ENCODE measurements at places on chromosomes 6 and 20.

- no peak for DNase-seq
Observed at GRCh38 chr6:30875244-30876038, 8.9 kb upstream of the DDR1 start.

DNA sequence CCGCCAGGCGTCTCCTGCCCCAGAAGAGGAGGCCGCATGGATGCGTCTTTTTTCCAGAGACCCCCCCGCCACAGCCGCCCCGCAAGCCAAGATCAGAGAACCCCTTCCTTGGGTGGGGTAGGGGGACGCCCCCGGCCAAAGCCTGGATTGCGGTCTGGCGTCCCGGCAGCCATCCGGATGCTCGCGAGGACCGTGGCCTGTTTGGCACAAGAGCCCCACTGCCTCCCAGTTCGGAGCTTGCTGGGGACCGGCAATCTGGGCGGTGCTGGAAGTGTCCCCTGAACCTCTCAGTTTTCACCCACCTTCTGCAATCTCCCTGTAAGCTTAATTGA is 924 bp downstream of the FAM162B start:
- DNase-seq = no peak

GRCh38 chr6:10719964-10720264 is 3.0 kb upstream of the TMEM14C start:
- no peak for DNase-seq

DNA sequence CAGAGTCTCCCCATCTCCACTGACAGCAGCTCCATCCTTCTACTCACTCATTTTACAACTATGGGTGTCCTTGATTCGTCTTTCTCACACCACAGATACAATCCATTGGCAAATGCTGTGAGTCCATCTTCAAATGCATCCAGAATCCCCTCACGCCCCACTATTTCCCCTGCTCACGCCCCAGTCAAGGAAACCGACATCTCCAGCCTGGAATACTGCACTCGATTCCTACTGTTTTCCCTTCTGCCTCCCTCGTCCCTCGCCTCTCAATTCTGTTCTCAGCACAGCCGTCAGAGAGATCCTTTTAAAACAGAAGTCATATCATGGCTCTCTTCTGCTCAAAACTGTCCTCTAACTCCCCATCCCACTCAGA is 4.7 kb downstream of the HLA-B start:
- no peak for DNase-seq

DNA sequence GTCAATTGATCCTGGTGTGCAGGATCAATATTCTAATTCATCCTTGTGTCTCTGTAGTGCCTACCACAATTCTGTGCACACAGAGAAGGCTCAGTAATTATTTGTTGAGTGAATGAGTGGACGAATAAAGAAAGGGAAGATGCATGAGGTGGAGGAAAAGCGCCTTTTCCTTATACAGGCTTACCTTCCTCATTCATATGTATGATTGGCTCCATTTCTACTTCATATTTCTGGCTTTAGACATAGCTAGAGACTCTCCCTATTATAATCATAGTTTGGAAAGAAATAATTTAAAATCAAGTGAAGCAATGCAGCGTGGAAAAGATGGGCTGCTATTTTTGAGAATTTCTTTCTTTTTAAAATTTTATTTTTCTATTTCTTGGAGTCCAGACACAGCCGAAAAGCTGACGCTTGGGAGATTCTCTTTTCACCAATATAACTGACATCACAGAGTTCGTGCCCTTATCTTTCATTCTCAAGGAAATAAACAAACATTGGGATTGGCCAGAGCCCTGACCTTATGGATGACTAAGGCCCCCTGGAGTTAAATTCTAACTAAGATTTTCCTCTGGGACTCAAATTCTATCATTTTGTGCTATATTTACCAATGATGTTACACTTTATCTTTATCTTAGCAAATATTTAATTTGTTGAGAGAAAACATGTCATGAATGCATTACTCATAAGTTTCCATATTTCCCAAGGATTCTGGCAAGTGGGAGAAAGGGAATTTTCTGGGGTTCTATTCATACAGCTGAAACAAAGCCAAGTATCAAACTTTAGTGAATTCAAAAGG is 48.1 kb downstream of the PRL start:
- DNase-seq = no peak

DNA sequence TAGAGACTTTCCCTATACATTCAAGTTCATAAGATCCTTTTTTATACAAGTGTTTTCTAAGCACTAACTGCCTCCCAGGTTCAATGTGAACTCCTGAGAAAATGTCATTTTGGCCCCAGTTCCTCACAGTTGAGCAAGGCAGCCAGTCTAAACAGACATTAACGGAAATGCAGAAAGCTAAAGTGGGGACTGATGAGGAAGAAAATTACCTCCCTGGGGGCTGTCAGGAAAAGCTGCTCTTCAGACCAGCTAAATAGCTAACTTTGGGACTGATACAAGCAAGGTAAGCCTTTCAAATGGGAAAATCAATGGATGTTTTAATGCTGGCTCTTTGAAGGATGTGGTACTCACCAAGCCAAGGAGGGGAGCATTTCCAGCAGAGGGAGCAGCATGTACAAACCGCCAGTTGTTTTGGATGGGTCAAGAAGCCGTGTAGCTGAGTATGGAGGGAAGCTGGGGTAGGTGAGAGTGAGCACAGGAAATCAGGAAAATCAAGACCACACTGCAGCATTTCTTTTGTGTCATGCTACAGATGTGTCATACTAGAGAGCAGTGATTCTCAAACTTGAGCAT is 180.8 kb upstream of the CHD6 start:
- DNase-seq = no peak

DNA sequence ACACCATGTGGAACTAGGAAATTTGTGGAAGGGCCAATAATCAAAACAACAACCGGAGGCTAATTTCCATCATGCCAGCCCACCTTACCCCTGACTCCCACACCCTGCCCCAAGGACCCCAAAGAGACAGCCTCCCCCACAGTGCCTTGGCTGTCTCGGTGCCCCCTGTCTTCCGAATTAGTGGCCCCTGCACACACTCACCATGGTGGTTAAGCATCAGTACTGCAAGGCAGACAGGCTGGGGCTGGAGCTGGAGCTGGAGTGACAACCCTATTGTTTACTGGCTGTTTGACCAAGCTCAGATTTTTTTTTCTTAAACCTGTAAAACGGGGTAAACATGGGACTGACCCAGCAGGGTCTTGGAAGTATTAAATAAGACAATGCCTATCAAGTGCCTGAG is 238.0 kb downstream of the TFAP2C start:
- DNase-seq = no peak

DNA sequence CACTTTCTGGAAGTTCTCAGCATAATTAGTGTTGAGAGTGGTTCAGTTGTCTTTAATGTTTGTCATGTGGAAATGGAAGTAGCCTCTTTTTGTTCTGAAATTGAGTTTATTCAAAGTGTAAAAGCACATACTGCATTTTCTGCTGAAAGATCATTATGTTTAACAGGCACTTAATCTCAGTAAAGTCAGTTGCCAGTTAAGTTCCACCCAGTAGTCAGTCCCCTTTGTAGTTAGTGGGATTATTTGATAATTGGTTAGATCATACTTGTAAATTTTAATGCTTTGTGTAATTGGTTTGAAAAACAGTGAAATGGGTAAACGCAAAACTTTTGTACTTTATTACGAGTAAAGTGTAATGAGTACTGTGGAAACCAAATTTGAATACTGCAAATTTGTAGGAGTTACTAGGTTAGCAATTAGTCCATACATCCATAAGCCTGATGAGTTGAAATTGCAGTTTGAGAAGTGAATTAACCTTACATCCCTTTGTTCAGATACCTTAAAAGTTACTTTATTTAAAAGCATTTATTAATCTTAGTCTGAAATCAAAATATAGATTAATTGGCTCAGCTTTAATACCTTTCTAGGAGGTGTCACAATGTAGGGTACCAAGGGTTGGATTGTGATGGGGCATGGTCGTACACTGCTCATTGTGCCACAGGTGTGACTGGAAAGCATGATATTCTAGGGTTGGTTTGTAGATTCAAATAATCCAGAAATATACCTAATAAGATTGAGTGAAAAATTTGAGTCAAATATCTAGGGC is 4.4 kb downstream of the SRSF6 start:
- no peak for DNase-seq

- DNase-seq = no peak
Observed at GRCh38 chr20:41098703-41099250, 38.6 kb upstream of the PLCG1 start.

DNA sequence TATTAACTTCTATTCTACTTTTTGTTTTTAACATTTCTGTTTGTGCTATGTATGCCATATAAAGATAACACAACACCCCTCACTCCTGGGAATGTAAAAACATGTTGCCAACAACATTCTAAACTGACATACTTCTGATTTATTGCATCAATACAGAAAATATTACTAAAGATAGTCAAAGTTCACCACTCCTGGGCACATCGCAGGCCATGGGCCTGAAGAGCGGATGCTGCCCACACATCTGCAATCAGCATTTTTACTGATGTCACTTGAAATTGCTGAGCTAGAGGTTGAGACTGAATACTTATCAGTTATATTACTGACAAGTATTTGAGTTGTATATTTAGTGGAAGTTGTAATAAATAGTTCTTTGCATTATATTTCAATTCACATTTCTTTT is 711.9 kb upstream of the EPHA7 start:
- DNase-seq = no peak

DNA sequence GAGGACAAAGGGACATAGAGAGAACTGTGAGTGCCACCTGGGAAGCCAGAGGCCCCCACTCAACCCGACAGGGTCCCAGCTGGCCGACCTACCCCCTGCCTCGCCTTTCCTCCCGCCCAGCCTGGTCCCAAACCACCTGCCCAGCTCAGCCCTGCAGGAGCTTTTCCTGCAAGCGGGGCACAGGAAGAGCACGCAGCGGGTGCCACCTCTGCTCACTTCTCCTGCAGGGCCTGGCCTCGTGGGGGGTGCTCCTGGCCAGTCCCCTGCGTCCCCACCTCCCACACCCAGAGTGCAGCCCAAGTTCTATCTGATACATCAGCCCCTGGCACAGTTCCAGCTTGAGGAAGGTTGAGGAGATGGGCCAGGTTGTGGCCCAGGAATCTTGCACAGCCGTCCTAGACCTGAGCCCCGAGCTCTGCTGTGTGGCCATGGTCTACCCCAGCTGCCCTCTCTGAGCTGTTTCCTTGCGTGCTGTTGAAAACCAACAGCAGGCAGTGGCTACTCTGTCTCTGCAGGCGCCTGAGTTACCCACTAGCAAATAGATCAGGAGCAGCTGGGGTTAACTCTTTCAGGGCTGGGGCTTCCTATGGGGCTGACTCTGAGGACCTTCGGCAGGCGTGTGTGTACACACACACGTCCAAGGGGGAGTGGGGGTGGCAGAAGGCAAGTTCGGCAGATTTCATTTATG is 1.7 kb downstream of the NECAB3 start:
- DNase-seq = no peak

DNA sequence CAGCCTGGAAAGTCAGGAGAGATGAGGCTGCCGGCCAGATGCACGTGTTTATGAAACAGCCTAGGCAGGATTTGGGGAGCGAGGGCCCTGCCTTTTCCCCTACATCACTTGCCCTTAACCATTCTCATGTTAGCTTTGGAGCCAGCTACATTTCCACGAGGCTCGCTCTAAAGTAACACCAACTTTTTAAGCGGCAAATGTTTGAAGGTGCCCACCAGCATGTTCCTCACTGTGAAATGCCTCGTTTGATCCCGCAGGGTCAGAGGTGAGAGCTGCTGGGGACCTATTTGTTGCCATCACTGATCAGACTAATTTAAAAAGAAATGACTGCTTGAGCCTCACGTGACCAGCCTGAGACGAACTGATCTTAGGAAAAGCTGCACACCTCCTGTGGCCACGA is 51.6 kb upstream of the DACT2 start:
- DNase-seq = no peak

- DNase-seq = no peak
Observed at GRCh38 chr20:32411955-32412706, 54.0 kb downstream of the ASXL1 start.

GRCh38 chr6:101400326-101401135 is 7.0 kb downstream of the GRIK2 start:
- no peak for DNase-seq

DNA sequence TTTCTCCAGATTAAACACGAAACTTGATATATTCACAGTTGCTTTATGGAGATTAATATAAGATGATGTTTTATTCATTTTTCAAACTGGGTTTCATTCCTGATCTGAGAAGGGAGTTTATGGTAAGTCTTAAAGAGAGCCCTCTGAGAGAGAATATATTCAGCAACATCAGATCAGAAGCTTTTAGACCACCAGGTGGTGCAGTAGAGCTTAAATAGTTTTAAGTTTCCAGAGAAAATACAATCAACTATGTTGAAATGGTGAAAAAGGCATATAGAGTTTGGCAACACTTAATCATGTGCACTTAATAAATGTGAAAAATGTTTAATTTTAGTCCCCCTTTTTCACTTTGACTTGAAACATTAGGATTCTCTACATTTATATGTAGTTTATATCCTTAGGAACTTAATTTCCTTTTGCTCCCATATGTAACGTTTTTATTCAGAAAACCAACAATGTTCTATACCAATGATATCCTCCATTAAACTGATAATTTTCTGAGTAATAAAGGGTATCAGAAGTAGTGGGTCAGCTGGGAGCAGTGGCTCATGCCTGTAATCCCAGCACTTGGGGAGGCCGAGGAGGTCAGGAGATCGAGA is 86.4 kb upstream of the CLDN20 start:
- DNase-seq = no peak

- no peak for DNase-seq
Observed at GRCh38 chr20:14707026-14707680, 369.7 kb upstream of the FLRT3 start.

- DNase-seq = no peak
Observed at GRCh38 chr20:45796337-45797065, 4.7 kb downstream of the DNTTIP1 start.

- DNase-seq = no peak
Observed at GRCh38 chr6:72140795-72141194, 254.4 kb downstream of the RIMS1 start.

- DNase-seq = no peak
Observed at GRCh38 chr20:41011551-41012067, 17.0 kb upstream of the TOP1 start.

DNA sequence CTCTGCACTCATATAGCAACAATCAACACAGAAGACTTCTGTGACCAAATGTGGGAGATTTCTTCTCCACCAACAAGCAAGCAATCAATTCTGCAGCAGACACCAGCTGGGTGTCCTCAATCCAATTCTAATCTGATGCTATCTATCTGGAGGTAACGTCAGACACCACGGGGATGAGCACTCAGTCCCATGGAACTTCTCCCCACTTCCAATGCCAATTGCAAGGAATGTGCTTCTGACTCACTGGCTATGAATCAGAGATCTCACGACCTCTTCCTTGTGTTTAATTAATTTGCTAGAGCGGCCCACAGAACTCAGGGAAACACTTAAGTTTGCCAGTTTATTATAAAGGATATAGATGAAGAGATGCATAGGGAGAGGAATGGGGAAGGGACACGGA is 103.5 kb upstream of the SIRPG start:
- DNase-seq = no peak
